ENCODE measurements at places on chromosomes 5 and 9.

- no peak for DNase-seq
Measured at GRCh38 chr9:73155968-73156864, 4.6 kb downstream of the ANXA1 start.

GRCh38 chr9:89494199-89494598 is 3.7 kb downstream of the SEMA4D start:
- no peak for DNase-seq

DNA sequence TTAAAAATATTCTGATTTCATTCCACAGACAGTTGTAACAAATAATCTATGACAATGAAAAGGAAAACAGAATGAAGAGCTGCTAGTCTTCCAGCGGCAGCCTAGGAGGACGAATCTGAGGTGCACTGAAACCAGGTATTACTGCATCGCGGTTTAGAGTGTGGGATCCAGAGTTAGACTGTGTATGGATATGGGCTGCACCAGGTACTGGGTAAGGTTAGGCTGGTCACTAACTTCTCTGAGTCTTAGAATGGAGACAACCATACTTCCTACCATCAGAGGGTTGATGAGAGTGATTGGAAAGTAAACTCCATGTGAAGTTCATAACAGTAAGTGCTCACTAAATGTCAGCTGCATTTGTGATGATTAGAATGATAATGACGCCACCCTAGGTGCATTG is 158.7 kb downstream of the MYO10 start:
- no peak for DNase-seq

GRCh38 chr9:133635533-133636531 is at the start of gene DBH:
TSS of gene DBH (plus strand) at chr9:133636363. CDS start at chr9:133636372, 9 bp downstream.
- DNase-seq, result peak; percentile 17

DNA sequence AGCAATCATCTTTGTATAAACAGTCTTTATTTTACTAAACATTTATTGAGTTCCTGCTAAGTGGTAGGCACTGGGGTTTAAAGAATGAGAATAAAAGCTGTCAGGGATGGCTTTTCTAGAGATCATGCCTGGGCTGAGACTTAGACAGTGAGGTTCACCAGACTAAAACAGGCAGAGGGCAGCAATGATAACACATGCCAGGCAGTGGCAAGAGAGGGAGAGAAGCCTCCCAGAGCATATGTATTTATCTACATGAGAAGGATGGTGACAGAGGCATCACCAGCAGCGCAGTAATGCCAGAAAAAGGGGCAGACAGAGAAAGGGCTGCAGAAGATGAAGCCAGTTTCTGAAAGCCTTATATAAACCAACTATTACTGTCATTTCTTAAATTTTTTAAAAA is 121.0 kb upstream of the CCDC180 start:
- DNase-seq, result no peak

DNA sequence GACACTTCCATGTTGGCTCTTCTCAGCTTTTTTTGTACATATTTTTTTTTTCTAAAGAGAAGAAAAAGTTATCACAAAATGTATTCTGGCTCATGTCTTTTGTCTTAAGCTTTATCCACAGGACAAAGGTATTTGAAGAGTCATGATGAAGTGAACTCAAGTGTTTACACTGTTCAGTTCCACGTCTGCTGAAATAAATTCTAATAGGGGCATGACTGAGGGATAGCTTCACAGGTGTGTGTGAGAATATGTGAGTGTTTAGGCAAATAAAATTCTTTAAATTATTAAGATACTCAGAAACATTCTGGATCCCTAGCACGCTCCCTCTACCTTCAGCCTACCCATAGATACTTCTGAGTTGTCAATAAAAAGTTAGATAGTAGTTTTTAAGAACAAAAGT is 59.8 kb downstream of the BAAT start:
- no peak for DNase-seq

DNA sequence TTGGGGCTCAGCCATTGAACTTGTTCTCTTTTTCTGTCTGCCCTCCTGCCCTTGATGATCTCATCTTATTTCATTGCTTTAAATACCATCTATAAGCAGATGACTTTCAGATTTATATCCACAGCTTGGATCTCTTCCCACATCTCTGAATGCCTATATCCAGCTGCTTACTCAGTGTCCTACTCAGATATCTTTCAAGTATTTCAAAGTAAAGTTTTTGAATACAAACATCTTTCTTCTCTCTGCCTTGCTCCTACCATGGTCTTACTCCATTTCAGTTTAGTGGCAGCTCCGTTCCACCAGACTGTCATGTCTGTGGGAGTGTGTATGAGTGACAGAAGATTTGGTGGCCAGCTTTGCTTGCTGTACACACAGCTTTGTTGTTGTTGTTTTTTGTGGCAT is 59.7 kb downstream of the ERBIN start:
- no peak for DNase-seq

- no peak for DNase-seq
Measured at GRCh38 chr9:95413793-95414192, 96.3 kb upstream of the FANCC start.

DNA sequence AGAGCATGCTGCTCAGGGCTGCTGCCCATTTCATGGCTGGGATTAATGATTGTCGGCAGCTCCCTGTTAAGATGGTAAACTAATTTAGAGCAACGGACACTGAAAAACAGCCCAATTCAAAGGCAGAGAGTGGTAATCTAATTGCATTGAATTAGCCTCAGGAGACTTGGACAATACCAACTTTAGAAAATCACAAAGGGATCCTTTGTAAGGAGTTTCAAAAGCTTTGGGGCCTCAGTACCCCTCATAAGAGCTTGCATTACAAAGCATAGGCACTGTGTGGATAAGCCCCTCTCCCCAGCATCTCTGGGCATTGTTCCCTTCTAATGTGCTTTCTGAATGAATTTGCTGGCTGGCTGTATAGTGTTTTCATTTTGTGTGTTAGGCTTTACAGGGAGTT is 6.7 kb downstream of the GLRA1 start:
- no peak for DNase-seq

- no peak for DNase-seq
Measured at GRCh38 chr5:111138096-111138495, 45.9 kb downstream of the WDR36 start.

- DNase-seq, result no peak
Measured at GRCh38 chr9:2473681-2474080, 147.9 kb upstream of the VLDLR start.

DNA sequence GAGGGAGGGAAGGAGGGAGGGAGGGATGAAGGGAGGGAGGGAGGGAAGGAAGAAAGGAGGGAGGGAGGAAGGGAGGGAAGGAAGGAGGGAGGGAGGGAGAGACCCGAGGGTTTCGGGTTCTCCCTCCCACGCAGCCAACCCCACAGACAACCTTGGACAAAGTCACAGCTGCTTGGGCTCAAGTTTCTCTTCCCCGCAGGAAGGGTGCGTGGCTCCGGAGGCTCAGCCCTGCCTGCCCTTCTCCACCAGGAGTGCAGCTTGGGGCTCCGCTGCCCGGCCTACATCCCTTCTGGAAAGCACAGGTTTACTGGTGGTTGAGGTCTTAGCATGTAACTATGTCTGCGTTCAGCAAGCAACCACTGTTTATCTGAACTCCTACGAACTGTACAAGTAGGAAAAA is 15.0 kb downstream of the SLC12A7 start:
- no peak for DNase-seq

GRCh38 chr9:129761901-129762369 is 9.1 kb upstream of the PTGES start:
- no peak for DNase-seq

DNA sequence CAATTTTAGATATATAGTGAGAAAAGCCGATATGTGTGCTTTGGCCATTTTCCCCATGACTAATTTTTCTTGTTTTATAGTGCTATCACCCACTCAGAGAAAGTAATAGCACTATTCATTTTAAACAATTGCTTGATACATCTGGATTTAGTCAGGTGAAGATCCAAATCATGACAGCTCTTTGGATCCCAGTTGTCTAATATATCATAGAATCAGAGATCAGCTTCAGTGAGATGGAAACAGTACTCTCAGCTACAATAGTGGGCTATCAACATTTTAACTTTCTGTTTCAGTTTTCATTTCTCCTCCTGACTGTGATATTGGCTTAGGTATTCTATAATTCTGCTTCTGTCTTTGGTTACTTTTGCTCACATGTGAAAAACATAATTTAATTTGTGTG is 38.7 kb downstream of the VCAN start:
- DNase-seq, result no peak

- no peak for DNase-seq
Measured at GRCh38 chr5:150246835-150247234, 42.7 kb downstream of the CAMK2A start.

DNA sequence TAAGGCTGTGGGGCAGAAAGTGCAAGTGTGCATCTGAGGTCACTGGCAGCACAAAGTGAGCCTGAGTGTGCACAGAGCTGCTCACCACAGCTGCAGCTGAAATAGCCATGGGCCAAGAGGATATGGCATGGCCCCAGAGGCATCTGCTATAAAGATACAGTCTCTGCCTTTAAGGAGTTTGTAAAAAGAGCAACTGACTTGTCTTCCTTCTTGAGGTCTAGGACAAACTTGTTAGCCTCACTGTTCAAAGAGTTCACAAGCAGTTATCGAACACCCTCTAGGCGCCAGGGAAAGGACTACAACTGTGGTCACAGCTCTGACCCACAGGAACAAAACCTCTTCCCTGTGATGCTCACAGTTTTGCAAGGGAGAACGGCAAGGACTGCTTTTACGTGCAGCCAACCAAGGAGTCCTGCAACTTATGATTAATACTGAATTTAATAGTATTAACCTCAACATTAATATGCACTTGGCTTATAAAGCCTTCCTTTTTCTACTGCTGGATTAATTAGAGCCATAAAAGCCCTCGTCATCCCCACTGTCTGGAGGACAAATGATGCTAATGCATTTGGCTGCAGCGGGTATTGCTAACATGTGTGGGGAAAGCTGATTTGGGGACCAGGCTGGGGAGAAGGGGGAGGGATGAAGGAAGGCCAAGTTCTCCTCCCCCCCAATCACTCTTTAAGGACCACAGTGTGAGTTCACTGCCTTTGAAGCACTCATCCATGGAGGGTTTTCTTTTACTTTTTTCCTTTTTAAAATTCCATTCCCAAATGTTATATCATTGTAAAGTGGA is 189.8 kb upstream of the TRIM32 start:
- DNase-seq, result no peak

GRCh38 chr5:72041654-72042053 is 65.6 kb upstream of the MAP1B start:
- DNase-seq, result no peak

- no peak for DNase-seq
Measured at GRCh38 chr5:66134407-66134861, 9.7 kb upstream of the SREK1 start.

GRCh38 chr9:92185096-92185495 is 69.9 kb upstream of the SPTLC1 start:
- DNase-seq, result no peak

All from left ventricle myocardium superior (tissue), 1 donor.